NCI-H187 (cell line): ENCODE measurements at places on chromosomes 13 and 19.

DNA sequence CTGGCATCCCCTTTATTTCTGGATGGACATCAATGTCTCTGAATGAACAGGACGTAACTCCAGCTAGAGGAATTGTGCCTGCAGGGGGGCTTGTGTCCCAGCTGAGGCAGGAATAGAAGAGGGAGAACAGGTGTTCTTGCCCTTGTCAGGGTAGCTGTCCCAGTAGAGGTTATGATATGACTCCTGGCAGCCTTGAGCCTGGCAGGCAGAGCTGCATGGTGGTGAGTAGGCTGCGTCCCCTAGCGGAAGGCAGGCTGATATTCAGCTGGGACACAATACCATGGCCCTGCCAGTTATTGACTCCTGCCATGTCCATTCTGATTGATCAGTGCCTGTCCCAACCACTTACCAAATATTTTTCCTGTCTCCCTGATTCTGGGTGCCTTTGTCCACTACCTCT lies 197.2 kb downstream of the RAP2A start:
- no peak for DNase-seq

DNA sequence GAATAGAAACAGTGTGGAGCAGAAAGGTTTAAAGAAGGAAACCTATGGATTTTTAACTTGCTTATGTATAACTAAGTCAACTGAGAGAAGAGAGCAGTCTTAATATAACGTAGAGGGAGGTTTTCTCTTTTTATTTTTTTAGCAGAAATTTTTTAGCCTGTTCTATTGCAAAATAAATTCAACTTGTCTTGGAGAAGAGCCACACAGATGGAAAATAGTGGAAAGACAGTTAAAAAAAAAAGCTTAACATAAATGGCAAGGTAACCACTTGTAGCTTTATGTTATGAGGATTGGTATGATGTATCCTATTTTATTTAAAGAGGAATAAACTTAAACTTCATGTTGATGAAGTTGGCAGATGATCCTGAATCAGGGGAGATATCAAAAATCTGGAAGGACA lies 312.4 kb downstream of the SHISA2 start:
- no peak for DNase-seq

DNA sequence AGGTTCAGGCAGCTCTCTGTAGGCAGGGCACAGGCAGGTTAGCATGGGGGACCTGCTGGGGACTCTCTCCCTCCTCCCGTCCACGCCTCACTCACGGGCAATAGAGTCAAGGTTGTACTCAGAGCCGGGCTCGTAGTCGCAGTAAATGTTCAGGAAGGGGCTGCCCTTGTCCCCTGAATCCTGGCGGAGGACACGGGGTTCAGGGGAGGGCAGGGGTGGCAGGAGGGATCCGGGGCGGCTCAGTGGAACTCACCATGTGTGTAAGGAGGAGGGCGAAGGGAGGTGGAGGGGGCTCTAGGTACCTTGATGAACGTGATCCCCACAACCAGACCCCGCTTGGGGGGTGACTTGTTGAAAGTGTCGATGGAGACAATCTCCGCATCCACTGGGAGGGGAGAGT lies 819 bp downstream of the KPTN start:
- DNase-seq = no peak

GRCh38 chr13:46552889-46553520 lies at the start of gene LRCH1:
LRCH1 (plus strand) TSS chr13:46553170; CDS start chr13:46553397, 227 bp downstream.
- peak; percentile 86 for DNase-seq

- DNase-seq = no peak
These were observed 29.5 kb downstream of the COL4A1 start for GRCh38 chr13:110277357-110277975.

GRCh38 chr19:13055213-13056051 lies 47.2 kb downstream of the LYL1 start:
- DNase-seq = no peak

- no peak for DNase-seq
These were observed 298.5 kb downstream of the GPC6 start for GRCh38 chr13:93525087-93525486.

- DNase-seq = no peak
These were observed 3.0 kb upstream of the PTGER1 start for GRCh38 chr19:14478113-14478545.

DNA sequence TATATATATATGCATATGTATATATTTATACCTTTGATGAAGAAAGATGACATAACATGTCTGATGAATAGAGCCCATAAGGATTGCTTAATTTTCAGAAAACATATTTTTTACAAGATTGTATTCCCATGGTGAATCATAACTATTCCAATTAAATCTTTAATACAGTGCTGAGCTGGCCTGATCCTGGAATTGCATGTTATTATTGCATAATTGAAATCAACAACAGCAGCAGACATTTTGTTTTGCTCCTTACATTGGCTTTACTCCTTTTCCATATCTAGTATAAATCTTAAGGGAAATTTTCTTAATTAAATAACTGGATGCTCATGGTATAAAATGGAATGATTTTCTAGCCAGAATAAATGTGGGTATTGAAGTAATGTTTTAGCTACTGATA lies 22.0 kb downstream of the POSTN start:
- DNase-seq = no peak

DNA sequence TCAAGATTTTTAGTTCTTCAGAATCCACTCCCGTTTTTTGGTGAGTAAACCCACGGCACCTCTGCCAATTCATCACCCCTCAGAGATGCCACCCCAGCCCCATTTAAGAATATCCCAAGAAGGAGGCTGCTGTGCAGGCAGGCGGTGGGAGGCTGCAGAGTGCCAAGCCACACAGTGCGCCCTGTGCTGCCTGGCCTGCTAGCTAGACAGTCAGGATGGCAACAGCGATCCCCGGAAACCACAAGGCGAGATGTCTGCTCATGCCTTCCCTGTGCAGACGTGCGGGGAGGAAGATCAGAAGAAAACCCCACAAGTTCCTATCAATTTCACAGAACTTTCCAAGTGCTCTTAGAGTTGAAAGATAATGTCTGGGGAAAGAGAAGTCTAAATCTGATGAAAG lies 64.8 kb upstream of the GPR183 start:
- no peak for DNase-seq

GRCh38 chr19:12779162-12779993 lies 4.0 kb upstream of the HOOK2 start:
- no peak for DNase-seq

GRCh38 chr19:49635530-49636232 lies 4.3 kb downstream of the RRAS start:
- no peak for DNase-seq

DNA sequence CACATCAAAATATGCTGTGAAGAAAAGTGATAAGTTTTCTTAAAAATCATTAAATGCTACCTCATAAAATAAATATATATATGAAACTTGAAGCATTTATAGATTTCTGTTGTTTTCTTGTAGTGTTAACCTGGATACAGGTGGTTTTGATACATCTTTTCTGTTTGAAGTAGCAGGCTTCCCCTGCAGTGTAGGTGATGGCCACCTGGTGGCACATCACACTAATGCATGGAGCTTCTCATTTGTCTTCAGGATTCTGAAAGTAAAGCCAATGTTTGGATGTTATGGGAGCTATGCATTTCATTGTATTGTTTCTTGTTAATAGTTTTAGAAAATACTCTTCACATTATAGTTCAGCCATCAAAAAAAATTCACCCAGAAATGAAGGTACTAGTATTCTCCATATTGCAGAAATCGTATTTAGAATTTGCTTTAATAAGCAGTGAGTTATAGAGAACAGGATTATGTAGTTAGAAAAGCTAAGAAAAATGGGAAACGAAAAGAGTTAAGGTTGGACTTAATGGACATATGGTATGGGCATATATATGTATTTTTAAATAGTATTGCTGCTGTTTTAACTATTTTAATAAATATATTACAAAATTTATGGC lies 18.7 kb downstream of the GPR180 start:
- DNase-seq = peak; percentile 8

GRCh38 chr19:47486900-47487299 lies 2.9 kb upstream of the KPTN start:
- no peak for DNase-seq

DNA sequence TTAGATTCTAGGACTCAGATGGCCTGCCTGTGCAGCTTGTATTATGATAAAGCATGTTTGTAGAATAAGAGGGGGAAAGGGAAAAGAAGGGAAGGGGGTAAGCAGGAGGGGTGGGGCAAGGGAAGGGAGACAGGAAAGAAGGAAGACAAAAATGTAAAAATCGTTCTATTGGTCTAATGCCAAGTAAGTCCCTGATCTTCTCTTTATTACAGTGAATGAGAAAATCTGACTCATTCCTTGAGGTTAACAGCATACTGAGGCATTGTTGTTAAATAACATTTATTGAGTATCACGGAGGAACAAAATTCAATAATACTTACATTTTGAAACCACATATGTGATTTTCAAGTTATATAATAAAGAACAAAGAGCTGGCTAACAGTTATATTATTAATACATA lies 1534.7 kb downstream of the OLFM4 start:
- DNase-seq = no peak

DNA sequence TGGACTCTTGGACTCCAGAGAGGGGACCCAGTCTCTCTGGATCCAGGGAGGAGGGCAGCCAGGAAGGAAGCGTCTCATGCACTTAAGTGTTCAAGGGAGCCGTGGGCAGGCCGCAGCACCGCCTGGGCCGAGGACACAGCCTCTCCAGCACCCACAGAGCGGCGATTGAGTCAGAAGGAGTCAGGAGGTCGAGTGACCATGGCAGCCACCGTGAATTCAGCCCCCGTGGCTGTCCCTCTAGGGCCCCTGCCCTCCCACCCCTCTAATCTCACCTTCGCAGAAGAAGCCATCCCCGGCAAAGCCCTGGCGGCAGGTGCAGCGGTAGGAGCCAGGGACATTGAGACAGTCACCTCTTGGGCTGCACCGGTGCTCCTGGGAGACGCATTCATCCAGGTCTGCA lies 38.0 kb downstream of the FBN3 start:
- DNase-seq = no peak

- no peak for DNase-seq
These were observed 650 bp downstream of the DDA1 start for GRCh38 chr19:17309965-17310461.

- DNase-seq = no peak
These were observed 514 bp upstream of the ARGLU1 start for GRCh38 chr13:106568299-106569003.

DNA sequence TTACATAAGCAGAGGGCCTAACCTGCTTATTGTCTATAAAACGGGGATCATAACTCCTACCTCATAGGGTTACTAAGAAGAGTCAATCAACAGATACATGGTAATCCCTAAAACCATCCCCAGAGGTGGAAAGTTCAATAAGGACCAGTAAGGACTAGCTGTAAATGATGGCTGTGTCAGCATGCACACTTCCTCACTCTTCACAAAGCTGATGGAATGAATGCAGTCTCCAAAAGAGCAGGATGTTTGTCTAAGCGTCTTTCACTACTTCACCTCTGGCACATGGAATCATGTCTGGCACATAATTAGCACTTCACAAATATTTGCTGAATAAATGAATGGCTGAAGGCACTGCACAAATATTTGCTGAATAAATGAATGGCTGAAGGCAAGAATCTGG lies 134.2 kb downstream of the MIPEP start:
- no peak for DNase-seq

- no peak for DNase-seq
These were observed 12.0 kb upstream of the CRTC1 start for GRCh38 chr19:18671303-18672043.

DNA sequence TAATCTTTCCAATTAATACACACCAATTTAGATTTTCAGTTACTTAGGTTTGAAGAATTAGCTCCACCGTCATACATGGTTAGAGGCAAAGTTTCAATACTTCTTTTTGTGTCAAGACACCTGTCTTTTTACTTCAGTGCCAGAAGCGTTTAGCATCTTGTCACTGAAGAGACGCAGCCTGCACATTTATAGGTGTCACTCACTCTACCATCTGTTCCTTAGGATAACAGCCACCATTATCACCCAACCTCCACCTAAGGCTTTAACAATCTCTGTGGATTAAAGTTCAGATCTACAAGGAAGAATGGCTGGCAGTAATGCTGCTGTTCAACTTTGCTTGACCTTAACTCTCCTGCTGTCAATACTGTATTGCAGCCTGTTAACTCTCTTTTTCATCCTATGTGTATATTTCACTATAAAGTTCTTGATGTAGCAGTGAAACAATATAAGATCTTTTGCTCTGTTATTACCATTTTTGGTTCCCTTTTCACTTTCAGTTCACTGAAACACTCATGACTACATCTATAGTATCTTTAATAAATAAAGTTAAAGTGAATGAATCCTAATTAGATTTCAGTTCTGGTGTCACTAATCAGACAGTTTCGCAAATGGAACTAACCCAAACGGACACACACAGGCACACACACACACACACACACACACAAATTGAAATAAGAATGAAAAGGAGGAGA lies 435.6 kb downstream of the PCDH9 start:
- no peak for DNase-seq

DNA sequence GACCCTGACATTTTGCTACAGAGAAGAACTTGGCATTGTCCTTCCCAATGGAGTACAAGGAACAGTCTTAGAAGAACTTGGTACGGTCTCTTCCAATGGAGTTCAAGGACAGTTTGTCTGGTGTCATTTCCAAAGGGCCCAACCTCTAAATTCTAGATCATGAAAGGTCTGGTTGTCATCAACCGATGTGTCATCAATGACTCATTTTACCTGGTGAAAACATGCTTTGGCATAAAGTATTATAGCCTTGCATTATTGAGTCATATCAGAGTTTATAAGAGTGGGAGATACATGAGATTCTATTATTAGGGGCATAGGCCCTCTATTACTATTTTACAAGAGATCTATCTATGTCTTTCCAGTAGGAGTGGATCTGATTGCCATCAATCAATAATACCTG lies 4.3 kb downstream of the CYP2B6 start:
- DNase-seq = no peak

- DNase-seq = no peak
These were observed 46.1 kb downstream of the LHFPL6 start for GRCh38 chr13:39556866-39557265.

GRCh38 chr19:15015946-15016542 lies 33.2 kb upstream of the CASP14 start:
- no peak for DNase-seq

DNA sequence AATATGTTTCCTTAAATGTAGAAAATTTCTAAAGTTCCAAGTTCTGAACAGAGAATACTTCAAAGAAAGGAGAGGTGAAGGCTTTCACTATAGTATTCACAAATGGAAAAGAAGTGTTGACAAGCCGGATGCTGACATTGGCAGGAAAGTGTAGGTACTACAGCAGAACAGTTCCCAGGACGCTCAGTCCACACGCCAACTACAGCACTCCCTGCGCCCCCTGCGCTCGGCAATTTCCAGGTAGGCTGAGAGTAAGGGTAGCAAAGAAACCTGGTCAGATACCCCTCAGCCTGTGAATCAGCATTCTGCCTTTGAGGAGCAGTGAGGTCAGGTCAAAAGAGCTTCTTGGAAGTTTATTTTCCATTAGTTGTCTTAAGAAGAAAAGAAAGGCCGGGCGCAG lies 115.3 kb downstream of the NALCN start:
- no peak for DNase-seq
